ENCODE measurements at places on chromosomes 2 and 18.

DNA sequence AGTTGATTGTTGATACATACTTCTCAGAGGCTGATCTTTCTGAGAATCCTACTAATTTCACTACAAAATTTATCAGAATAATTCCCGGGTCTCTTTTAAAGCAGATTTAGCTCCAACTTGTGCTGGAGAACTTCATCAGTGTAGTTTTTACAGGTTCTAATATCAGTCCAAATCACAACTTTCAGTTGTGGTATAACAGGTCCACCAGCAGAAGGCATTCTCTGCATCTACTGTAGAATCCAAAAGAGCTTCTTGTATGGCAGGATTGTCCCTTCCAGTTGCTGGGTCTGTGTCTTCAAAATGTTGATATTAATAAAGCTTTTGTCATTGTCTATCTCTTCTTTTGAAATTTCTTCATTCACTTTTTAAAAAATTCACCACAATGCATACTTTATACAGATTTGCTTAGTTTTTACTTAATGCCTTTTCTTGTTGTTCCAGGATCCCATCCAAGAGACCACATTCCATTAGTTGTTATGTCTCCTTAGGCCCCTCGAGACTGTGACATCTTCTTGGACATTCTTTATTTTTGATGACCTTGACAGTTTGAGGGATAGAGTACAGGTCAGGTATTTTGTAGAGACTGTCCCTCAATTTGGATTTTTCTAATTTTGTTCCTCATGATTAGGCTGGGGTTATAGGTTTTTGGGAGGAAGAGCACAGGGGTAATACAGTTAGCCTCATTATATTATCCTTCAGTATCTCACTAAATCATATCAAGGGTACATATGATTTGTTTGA is 490.5 kb upstream of the MEX3C start:
- no peak for DNase-seq

GRCh38 chr2:27708257-27708654 is 44.6 kb downstream of the SLC4A1AP start:
- no peak for DNase-seq

DNA sequence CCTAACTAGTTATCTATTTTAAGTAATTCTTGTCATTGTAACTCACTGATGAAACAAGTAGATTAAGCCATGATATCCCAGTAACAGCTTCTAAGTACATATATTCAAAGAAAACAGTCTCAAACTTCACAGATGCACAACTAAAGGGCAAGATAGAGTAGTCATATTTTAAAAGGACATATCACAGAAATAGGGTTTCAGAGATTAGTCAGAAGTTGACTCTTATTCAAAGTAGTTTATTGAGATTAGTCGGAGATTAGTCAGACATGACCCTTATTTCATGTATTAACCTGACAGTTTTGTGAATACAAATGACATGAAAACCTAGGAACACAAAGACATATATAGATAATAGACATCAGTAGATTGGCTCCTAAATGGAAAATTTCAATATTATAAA is 15.9 kb upstream of the CHAC2 start:
- DNase-seq, result peak; percentile 8

DNA sequence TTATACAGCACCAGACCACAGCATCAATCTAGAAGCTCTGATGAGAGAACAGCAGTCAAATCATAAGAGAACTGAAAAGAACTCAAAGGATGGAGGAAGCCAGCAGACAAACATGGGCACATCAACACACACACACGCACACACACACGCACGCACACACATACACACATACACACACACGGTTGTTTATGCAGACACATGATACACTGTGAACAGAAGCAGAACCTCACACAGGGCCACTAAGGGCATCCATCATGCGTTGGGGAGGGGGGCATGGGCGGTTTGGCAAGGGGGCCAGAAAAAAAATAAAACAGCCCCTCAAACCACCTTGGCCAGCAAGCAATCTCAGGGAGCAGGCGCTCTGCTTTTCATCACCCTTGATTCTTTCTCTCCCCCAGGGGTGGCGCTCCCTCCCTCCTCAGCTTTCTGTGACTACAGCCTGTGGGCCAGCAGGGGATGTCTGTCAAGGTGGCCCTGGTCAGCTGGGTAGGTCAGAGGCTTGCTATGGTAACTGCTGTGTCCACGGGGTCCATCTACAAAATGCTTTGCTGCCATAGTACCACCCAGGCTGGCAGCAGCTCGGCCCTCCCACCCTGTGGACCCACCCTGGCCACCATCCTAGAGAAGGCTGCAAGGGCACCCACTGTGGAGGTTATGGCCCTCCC is 318.0 kb downstream of the CELF4 start:
- DNase-seq, result no peak

GRCh38 chr2:95053543-95053942 is 28.0 kb downstream of the MAL start:
- no peak for DNase-seq

- no peak for DNase-seq
Measured at GRCh38 chr18:36025025-36025424, 42.3 kb downstream of the RPRD1A start.

DNA sequence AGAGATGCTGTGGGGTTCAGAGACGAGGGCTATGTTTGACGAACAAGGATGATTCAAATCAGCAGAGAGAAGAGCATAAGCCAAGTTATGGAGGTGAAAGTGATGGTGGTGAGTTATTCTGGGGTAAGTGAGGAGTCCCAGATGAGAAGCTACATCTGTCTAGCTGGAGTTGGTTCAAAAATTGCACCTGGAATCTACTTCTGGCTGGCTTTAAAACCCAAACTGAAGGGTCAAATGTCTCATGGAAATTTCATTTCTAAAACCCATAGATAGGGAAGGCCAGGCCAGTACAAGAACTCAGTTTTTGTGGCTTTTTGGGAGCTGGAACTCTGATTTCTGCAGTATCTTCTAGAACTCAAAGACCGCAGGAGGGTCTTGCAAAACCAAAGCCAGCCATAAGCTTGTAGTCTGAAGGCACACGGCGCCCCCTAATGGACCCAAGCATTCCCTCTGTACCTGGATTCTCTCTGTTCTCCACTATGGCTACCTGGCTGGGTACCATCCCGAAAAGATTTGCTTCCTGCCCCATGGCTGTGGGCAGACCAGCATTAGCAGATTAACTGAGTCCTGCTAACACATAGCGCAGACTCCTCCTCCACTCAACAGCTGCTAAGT is 229.1 kb upstream of the SLC14A2 start:
- DNase-seq, result peak; percentile 62

GRCh38 chr2:8157621-8158430 is 524.0 kb upstream of the ID2 start:
- no peak for DNase-seq

- DNase-seq, result no peak
Measured at GRCh38 chr2:207157162-207157481, 8.6 kb downstream of the KLF7 start.

DNA sequence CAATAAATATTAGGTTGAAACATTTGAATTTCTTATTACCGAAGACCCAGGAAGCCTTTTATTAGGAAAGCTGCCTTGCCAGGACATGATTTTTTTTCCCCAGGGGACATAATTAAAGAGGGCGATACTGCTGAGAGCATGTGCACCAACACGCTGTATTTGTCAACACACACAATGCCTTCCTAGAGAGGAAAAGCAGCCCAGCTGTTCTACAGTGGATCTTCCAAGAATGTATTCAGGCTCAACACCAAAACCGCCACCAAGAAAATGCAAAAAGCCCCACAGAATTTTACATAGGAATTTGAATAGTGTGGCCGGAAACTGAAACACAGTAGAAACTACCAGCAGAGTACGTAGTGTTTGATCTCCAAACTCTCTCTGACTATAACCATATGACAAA is 320.4 kb downstream of the DLGAP1 start:
- no peak for DNase-seq

DNA sequence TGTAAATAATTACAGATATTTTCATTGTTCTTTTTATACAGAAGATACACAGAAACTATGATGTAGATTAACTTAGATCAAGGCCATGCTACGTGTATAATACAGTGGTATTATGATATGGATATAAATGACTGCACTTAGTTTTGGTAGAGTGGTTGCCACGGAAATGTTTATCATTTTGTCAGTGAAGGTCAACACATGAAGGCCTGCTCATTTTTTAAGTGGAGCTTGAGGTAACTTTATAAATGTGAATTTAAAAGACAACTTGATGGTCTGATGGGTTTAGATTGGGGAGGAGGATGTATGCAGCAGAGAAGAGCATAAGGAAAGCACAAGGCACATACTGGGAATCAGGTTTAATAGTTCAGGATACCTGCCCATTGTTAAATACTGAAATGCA is 14.4 kb upstream of the BBS5 start:
- no peak for DNase-seq

GRCh38 chr2:14492920-14493503 is 139.5 kb upstream of the LRATD1 start:
- DNase-seq, result peak; percentile 89

DNA sequence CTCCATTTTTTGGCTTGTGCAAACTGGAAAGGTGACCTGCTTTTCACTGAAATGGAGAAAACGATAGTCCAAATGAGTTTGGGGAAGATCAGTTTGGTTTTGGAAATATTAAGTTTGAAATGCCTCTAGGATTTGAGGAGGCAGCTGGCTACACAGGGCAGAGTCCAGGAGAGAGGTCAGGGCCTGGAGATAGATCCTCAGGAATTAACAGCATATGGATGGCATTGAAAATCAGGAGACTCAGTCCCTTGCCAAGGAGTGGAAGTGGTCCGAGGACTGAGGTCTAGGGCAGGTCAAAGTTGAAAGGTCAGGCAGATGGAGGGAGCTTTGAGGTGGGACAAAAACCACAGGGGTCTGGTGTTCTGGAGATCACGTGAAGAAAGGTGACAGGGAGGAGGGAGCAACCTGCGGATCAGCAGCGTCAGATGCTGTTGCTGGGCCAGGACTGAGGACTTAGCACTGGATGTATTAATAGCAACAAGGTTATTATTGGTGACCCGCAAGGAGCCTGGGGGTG is 83.7 kb downstream of the EIF2AK3 start:
- no peak for DNase-seq

DNA sequence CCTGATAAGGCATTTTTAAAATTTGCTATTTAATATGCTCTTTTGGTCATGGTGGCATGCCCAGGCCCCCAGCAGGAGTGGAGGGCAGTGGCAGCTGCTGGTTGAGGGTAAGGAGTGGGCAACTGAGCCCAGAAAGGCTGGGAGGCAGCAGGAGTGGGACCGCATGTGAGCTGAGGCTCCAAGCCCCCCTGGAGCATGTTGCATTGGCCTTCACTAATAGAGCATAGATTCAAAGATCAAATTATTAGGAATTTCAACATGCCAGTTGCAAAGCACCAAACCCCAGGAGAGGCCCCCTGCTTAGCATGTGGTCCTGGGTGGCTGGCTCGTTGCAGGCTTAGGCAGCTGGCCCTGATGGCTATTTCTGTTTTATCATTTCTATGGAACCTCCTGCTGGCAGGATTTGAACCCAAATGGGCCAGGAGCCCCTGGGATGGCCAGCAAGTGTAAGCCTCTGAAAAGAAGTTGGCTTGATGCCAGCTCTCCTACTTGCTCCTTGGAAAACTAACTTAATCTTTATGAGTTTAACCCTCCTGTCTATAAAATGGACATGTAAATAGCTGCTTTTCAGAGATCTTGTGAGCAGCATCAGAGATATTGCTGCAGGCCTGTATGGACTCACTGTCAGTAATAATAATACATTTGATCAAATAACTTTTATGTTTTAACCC is 42.1 kb upstream of the TMEM131 start:
- DNase-seq, result no peak

Measured in astrocyte of the hippocampus (primary cell).